ENCODE measurements at places on chromosomes 4 and X.

GRCh38 chrX:35726176-35726575 lies 72.0 kb upstream of the MAGEB16 start:
- DNase-seq, result no peak

GRCh38 chr4:110271986-110272385 lies 73.6 kb upstream of the ELOVL6 start:
- no peak for DNase-seq

- DNase-seq, result no peak
These were observed 156.0 kb downstream of the TBX22 start for GRCh38 chrX:80170581-80170980.

DNA sequence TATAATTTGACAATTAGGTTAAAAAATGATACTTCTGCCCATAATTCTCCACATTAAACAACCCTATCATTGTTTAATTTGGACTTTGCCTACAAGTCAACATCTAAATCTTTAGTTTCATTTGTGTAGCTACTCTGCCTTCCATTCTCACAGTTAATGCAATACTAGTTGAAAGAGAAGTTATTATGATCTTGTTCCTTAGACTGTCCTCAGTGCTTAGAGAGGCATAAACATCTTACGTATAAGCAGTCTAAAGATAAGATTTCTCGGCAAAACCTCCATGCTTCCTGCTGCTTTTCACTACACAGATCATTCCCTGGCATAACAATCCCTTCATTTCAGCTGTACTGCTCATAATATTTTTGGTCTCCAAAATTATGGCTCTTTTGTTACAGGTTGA lies 105.1 kb upstream of the CAMK2D start:
- DNase-seq, result no peak

DNA sequence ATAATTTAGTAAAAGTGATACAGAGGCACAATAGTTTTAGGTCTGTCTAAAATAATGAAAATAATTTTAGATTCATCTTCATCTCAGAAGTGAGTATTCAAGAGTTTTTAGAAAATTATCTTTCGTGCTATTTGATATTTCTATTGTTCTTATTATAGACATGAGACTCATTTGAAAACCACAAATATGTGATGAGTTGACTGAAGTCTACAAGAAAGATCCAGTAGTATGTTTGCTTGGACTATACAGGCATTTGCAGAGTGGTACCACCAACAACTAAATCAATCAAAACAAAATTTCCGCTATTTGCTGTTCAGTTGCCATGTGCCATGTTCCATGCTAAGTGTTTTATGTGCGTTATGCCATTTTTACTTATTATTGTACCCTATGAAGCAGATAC lies 1318.5 kb downstream of the STIM2 start:
- DNase-seq, result no peak

- no peak for DNase-seq
These were observed 52.9 kb upstream of the FRAS1 start for GRCh38 chr4:78004270-78004669.

DNA sequence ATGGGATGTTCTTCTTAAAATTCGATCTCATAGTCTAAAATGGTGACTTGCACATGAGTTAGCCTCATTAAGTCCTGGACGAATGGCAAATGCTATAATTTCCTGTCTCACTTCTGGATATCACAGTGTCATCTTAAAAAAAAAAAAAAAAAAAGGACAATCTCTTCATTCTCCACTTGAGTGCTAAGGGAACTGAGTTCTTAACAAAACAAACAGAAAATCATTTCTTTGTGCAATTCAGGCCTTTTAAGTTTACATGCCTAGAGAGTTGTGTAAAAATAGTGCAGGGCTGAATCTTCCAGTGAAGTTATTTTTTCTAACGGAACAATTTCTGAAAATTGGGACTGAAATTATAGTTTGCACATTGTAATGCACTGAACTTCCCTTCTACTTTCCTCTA lies 122.8 kb upstream of the FAT1 start:
- no peak for DNase-seq

DNA sequence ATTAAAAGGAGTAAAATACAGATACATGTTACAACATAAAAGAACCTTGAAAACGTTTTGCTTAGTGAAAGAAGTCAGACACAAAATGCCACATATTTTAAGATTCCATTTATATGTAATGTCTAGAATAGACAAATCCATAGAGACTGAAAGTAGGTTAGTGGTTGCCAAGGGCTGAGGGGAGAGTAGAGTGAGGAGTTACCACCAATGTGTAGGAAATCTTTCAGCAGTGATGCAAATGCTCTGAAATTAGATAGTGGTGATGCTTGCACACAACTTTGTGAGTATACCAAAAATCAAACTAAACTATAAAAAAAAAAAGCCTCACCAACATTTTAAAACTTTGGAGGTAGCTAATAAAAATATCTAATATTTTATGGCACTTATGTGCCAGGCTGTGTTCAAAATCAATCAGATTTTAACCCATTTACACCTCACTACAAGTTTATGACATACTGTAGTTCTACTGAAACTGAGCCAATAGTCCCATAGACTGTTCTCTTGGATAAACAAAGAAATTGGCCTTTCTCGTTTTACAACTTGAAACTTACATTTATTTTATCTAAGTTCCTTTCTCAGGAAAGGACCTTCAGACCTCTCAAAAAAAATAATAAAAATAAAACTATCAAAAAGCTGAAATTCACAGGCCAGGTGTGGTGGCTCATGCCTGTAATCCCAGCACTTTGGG lies 29.1 kb upstream of the KLHL8 start:
- DNase-seq, result no peak

GRCh38 chrX:97556359-97556758 lies 672.7 kb downstream of the RPA4 start:
- DNase-seq, result no peak

- DNase-seq, result no peak
These were observed 195.4 kb downstream of the AFAP1 start for GRCh38 chr4:7744142-7744804.

DNA sequence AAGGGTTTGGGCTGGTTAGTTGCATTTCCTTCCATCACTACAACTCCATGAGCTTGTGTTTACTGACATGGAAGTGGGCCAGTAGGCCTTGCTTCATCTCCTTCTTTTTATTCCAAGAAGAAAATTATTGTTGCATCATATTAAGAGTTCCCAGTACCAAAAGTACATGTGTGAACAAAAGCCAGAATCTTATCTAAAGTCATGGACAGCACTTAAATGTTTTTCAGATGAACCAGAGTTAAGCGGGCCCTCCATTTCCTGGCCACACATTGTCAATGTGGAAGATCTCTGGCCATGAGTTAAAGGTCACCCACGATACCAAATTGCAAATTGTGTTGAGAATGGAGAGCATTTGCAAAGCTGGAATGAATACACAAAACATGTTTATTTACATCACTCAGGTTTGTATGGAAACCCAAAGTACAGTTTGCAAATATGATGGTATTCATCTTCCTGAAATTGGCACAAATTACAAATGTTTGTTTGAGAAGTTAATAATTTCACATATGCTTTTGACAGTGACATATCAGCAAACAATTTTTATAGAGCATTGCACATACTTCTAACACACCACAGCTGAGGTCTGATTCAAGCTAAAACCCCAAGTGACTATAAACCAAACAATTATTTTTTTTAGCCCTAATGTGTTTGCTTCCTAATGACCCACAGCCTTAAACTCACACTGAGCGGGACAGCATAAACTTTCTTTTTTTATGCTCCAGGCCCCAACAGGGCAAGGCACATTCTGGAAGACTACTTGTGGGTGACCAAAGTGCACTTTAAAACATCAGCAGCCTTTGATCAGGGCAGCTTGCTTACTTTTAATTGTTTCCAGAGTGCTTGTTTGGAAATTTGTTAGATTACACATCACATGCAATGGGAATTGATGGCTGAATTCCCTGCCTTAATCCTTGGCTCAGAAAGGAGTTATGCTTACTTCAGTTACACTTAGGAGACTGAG lies 502.9 kb upstream of the SLIT2 start:
- no peak for DNase-seq

DNA sequence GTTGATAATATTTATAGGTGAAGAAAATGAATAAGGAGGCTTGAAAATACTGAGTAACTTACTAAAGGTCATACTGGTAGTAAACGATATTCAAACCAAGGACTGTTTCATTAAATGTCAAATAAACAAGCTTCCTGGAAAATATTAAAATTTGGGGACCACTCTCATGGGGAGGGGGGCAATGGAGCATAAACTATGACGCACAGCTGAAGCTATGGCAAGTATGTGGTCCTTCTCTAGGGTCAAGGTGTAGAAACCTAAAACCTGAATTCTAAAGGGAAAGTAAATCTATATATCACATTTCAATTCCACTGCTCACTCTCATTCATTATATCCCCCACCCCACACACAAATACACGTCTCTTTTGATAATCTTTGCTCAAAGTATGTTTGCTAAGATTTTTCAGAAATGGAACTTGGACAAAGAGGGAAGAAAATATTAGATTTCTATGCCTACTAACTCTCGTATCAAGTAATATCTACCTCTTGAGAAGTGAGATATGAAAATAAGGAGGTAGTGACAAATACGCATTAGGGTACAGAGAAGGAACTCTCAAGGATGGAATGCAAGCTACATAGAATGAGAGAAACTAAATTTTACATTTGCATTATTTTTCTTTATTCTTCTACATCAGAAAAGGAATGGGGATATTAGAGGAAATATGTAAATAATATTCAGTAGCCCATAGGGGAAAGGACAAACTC lies 84.6 kb downstream of the PDS5A start:
- no peak for DNase-seq

DNA sequence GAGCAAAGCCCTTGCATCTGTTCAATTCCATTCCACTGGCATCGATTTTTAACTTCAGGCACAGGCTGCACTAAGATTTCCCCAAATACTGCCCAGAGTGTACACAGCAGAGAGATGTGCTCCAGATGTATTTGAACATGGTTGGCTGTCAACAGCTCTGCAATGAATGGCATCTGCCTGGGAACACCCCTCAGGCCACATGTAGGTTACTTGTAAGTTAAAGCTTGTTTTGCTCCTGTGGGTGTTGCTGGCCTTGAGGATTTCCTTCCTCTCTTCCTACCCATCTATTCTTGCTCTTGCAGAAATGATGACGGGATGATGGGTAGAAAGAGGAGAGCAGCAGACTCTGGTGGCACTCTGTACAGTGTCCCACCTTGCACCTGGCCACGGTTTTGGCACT lies 69.3 kb upstream of the HELT start:
- no peak for DNase-seq

DNA sequence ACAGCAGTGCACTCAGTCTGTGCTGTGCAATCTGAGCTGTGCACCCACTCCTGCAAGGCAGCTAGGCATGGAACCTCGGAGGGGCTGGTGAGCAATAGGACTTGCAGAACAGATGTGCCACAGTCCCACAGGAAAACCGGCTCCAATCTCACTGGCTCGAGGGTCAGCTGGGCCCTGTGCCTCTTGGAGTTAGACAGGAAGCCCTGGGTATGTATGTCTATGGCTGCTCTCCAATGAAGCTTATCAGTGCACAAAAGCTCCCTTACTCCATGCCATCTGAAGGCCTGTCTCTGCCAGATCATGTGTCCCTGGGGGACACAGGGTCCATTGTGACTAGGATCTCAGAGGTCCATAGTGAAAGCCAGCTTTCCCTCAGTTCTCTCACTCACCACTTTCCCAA lies 335.8 kb downstream of the SH3BGRL start:
- DNase-seq, result no peak

DNA sequence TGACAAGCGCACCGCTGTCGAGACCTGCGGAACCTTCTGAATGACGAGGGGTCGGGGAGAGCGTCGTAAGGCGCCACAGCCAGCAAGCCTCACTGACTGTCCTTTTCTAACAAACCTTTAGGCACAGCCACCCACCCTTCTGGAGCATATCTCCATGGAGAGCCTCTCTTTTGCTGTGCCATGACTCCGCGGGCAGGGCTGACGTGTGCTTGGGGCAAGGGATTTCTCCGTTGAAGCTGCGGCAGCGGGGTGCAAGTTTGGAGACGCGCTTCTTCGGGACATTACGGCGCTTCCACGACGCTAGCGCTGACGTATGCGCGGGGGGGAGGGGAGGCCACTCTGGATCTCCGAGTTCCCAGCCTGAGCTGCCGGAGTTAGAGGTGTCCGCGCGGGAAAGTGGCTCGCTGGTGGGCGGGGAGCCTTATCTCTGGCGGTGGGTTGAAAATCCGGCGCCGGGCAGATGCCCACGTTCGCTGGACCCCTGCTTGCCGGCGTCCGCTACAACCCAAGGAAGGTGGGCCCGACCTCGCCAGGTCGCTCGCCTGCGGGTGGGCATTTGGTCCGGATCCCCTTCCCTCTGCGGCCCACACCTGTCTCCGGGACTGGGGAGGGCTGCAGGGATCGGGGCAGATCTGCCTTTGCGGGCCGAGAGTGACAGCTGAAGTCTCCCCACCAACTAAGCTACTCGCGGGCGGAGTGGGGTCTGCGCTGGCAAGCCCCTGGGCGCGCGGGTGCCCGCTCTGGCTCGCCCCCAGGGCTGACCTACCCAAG lies 543 bp upstream of the SLC10A7 start:
- peak; percentile 79 for DNase-seq

- no peak for DNase-seq
These were observed 1041.1 kb upstream of the POU3F4 start for GRCh38 chrX:82466994-82467393.
